ENCODE measurements at places on chromosomes 2 and 18.

- no peak for DNase-seq
Observed at GRCh38 chr18:51654488-51655326, 457.2 kb upstream of the MEX3C start.

- DNase-seq = no peak
Observed at GRCh38 chr2:83844490-83844889, 614.6 kb downstream of the SUCLG1 start.

GRCh38 chr2:98554116-98554861 lies 54.0 kb downstream of the COA5 start:
- no peak for DNase-seq

DNA sequence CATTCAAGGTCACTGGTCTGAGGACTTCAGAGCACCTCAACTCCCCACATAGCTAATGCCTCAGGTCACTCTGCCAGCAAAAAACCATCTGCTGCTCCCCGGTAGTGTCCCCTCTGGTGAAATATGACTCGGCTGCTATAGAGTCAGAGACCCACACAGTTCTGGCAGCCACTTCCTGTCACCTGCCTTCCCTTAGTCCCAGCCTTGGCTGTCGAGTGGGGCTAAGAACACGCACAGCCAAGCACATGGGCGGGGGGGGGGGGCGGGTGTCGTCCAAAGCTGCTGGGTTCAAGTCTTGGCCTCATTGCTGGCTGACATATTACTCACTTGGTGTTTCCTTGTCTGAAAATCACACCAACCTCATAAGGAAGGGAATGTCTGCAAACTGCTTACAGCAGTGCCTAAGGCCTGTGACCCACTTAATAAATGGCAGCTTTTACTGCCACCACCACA lies 37.5 kb downstream of the POLR1A start:
- no peak for DNase-seq

GRCh38 chr18:3889803-3890202 lies 439.8 kb downstream of the TGIF1 start:
- DNase-seq = no peak

DNA sequence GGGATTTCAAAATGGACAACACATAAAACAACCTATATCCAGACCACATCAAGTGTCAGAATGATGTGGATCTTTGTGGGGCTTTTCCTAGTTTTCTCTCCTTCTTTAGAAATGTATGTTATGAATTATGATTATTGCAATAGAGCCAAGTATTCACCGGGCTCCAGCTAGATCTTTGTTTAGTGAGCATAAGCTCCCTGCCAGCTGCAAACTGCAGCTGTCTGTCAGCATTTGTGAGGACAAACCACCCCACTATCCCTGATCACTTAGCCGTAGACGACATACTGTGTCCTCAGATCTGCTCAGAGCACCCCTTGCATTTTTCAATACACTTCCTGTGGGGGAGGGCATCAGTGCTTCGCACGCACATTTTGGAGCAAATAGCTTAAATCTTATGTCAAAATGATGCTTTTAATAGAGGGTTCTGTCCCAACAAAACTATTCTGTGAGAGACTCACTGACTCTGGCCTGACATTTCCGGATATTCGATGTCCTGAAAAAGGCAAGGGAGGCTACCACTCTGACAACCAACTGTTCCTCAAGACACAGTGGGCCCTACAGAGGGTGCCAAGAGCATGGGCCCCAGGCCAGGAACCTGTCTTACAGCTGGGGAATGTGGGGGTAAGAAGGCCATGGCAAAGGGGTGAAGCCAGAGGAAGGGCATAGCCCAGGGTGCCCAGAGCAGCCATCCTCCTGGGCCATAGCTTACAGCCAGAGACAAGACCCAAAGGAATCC lies 346.0 kb downstream of the ARHGAP15 start:
- no peak for DNase-seq

DNA sequence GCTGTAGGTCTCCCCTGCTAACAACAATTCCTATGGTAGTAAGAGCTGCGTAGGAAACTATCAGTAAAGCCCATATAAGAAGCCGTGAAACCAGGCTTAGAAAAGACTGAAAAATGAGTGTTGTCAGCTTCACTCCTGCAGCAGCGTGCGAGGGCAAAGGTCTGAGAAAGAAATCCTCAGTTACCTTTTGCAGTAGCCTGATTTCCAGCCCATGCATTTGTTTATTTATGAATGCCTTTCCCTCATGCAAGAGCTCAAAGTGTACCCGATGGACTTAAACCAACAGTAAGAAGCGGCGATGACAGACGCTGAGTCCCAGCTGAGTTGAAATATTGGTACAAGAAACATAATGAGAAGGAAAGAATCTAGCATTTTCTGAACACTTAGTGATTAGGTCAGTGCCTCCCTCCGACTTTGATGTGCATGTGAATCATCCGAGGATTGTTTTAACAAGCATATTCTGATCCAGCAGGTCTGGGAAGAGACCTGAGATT lies 15.0 kb upstream of the POLI start:
- DNase-seq = no peak

DNA sequence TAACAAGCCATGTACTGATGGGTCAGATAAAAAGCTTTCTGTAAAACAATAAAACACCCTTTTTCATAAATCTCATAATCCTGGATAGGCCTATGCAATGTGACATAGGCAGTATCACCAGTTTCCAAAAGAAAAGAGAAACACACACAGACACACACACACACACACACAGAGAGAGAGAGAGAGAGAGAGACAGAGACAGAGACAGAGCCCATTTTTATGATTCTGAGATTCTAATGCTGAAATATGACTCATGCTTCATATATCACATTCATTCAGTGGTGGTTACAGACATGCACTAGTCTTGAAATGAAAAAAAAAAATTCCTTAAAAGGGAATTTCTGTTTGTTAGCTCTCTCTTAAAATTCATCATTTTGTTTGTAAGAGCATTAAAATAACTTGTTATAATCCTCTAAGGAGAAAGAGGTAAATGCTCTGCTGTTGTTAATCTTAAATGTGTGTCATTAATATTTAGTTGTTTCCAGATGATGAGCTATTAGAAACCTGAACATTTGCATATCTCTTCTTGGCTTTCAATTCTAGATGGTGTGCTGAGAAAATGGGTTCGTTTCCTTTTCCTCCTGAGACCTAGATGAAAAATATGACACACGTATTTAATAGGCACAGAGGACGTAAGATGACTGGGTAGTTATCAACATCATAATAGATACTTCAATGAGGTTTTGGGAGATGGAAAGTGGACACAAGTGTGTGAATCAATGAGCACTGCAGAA lies 1598.7 kb upstream of the ACVR2A start:
- DNase-seq = no peak

GRCh38 chr2:241815477-241816430 lies 6.8 kb downstream of the NEU4 start:
- DNase-seq = no peak

GRCh38 chr18:2466978-2467377 lies 104.3 kb downstream of the METTL4 start:
- no peak for DNase-seq

- no peak for DNase-seq
Observed at GRCh38 chr18:63834471-63835113, 52.9 kb upstream of the SERPINB2 start.

DNA sequence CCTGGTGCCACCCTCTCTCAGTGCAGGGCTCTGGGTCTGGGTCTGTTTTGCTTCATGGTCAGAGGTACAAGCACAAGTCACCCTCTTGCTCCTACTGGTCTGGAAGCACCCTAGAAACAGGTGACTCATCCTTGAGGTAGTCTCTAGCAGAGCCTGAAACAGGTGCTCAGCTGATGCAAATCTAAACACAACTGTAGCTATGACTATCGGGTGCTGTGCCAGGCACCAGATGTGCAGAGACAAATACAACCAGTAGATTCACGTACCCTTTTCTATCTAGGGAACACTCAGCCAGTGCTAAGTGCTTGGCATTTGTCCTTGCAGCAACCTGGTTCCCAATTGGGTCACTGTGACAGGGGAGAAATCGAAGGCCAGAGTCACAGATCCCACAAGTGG lies 140.9 kb upstream of the MYCN start:
- no peak for DNase-seq

GRCh38 chr2:143560724-143561123 lies 431.5 kb downstream of the ARHGAP15 start:
- no peak for DNase-seq

DNA sequence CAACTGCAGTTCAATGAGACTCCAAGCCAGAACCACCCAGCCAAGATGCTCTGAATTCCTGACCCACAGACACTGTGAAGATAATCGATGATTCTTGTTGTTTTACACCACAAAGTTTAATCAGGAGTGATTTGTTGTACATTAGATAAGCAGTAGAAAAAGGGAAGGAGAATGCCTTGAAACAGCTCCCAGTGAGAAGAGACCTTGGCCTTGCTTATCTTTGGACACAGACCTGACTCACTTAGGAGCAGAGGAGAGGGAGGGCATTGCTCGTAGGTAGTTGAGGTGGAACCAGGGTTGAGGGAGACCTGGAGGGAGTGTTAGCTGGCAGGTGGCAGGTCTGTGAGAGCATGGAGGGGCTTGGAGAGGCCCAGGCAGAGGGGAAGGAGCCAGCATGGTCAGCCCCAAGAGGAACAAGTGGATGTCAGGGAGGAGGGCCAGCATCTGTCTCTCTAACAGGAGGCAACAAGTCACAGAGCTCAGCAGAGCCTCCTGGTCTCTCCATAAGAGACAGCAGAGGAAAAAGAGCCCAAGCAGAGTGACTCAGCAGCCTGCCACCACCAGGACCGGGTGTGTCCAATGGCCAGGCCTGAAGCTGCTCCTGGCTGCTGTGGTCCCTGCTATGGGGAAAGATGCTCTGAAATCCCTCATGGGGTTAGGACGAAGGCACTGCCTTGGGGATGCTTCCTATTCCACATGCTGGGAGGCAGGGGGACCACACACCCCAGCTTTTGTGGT lies 161.6 kb upstream of the CAPN13 start:
- DNase-seq = no peak

- no peak for DNase-seq
Observed at GRCh38 chr2:151827564-151828142, 568 bp downstream of the ARL5A start.

DNA sequence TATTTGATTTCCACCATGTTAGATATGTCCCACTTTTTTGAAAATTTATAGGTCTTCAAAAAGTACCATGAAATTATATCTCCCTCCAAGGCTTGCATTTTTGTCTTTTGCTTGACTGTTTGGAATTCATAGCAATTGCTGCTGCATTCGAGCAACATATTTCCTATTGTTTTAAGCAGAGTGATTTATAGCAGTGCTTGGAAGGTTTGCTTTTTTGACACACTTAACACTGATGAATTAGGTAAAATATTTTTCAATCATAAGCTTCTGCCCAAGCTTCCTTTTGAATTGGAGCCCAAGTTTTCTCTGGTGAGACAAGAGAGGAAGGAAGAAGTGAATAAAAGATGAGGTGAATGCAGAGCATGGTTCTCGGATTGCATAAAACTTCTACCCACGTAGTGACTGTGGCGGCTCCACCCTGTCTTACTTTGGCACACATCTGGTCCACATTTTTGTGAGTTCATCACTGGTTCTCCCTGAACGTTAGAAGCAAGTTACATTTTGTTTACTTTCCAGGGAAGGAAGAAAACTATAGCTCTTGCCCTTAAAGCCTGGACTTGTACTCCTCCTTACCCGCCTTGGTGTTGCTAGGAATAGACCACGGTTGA lies 667.0 kb downstream of the TSN start:
- DNase-seq = no peak

DNA sequence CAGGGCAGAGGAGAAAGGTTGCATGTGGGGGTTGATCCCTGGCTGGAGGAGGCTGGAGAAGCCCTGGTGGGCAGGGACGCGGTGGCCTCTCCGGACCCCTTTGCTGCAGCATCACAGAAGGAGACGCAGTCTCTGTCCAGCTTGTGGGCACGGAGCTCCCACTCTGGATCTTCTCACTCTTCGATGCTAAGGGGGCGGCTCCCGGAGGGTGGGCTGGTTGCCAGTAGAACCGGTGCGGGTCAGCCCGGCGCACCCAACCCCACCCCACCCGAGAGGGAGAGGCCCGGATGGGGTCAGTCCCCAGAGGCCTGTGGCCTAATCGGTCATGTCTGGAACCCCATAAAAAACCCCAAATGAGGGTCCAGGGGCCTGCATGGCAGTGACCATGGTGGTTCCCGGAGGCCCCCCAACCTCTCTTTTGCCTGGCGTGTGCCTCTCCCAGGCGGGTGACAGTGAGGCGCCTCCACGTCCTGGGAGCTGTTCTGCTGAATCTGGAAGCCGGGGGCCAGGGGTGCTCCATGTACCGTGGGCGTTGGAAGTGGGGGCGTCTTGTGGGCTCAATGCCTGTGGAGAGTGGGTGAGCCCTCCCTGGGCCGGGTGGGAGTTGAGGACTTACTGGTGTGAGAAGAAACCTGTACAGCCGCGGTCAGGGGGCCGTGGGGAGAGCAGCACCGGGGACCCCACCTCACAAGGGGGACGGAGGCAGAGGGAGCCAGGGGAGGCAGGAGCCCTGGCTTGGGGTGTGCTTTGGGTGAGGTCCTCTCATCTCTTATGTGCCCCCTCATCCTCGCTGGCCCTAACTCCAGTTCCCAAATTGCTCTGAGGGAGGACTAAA lies 79.6 kb downstream of the RTP5 start:
- DNase-seq = no peak

GRCh38 chr2:181876614-181877063 lies 14.9 kb upstream of the ITPRID2 start:
- DNase-seq = no peak

DNA sequence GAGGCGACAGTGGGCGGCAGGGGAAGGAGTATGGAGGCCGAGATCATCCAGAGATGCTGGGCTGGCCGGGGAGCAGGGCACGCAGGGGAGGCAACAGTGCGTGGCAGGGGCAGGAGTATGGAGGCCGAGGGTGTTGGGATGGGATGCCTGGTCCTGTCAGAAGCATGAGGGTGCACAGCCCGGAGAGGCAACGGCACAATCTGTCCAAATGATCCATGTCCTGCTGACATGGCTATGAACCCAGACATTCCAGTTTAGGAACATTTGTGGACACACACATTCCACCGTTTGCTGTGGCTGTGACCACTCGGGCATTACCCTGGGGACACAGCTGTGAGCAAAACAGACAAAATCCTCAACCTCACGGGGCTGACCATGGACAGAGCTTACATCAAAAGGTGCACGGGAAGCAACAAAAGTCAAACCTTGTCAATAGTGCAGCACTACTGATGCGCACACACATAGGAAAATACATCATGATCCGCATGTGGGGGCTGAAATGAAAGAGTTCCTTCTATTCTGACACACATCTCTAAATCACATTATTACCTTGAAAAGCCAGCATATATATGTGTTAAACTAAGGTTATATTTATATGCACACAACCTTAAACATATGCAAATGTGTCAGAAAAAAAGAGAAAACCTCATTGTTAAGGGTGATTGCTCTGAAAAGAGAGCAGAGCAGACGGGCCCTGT lies 144.0 kb upstream of the GPC1 start:
- no peak for DNase-seq

DNA sequence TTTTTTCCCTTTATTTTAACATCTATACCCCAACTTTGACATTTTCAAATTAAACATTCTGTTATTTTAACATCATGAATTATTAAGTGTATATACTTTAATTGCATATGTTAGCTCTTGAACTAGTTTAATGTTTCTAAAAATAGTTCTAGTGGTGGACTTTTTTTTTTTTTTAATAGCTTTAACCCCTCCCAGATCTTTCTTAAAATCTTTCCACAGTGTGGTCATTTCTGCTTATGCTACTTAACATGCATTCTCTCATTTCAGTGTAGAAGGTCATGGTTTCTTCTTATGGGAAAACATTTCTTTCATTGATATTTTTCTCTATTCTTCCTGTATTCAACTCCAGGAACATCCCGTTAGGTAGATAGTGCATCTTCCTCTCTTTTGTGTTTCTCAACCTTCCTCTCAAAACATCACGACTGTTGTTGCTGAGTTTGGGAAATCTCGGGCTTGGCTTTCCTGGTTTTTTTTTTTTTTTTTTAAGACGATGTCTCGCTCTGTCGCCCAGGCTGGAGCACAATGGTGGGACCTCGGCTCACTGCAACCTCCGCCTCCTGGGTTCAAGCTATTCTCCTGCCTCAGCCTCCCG lies 849 bp upstream of the TMEM18 start:
- DNase-seq = no peak
